Activated CD4-positive, alpha-beta T cell treated with anti-CD3 and anti-CD28 coated beads, Interleukin-2, amount 10 ng/mL, durations not matched to agents 24 days and 14 days (primary cell): ENCODE measurements at places on chromosomes 5 and 9.

DNA sequence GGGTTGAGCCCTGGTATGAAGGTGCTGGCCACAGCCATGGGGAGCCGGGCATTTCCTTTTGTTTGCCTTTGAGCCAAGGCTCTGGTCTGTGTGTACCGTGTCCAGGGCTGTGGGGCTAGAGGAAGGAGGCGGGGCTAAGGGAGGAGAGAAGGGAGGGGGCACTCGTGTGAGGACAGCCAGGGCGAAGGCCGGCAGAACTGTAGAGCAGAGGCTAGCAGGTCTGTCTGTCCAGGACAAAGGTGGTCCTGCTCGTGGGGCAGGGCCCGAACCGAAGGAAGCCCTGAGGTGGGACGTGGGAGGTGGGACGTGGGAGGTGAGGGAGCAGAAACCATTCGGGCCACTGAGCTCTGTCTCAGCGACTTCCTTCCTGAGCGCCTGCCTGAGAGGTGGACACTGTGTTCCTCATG is 41.3 kb upstream of the TESK1 start:
- DNase-seq, result no peak

- DNase-seq, result no peak
Observed at GRCh38 chr9:127295005-127295404, 30.4 kb downstream of the GARNL3 start.

- no peak for DNase-seq
Observed at GRCh38 chr9:85685081-85685480, 56.7 kb downstream of the AGTPBP1 start.

DNA sequence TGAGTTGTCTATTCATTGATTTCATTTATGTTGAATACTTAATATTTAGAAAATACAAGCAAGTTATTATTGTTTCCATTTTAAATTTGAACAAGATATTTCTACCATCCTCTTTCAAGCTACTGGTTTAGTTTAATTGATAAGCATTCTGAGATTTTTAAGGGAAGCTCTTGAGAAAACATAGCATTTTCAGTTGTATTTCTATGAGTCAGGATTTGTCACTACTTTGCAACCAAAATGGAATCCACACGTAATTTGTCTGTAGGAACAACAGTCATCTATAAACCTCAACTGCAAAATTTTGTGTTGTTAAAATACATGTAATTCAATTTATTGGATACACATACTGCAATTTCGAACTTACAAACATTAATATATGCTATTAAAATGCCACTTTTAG is 74.0 kb downstream of the PRR16 start:
- DNase-seq, result no peak

DNA sequence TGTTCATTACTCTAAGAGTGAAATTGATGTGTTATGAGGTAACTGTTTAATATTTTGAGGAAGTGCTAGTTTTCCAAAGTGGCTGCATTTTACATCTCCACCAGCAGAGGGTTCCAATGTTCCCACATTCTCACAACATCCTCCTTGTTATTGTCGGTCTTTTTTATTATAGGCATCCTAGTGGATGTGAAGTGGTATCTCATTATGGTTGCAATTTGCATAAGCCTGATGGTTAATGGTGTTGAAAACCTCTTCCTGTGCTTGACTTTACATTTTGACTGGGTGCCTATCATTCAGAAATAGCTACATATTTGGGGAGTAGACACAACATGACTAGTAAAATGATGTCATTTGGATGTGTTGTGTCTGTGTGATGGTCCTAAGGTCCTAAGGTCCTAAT is 143.6 kb downstream of the MRPS30 start:
- DNase-seq, result no peak

DNA sequence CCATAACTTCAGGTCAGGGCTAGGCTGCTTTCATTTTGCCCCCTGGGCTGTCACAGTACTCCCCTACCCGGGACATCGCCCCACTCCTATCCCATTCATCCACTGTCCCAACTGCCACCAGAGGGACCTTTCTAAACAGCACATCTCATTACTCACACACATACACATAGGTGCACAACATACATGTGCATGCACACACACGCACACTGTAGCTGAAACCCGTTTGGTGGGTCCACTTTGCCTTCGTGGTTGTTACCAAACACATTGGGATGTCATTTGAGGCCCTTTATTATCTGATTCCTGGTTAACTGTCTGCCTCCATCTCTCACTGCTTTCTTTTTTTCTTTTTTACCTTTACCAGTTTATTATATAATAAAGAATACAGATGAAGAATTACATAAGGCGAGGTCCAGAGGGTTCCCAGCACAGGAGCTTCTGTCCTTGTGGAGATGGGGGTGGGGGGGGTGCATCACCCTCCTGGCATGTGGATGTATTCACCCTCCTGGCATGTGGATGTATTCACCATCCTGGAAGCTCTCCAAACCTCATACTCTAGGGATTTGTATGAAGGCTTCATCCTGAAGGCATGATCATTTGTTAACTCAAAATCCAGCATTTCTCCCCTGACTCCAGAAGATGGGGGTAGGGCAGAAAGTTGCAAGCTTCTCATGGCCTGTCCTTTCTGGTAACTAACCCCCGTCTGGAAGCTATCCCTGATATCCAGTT is 186.0 kb downstream of the GOLPH3 start:
- DNase-seq, result no peak

- no peak for DNase-seq
Observed at GRCh38 chr9:27304521-27304920, 7.6 kb upstream of the EQTN start.
